CD4-positive, alpha-beta T cell treated with Interleukin-6 for 4 hours (primary cell): ENCODE measurements at places on chromosomes 5 and 9.

- no peak for DNase-seq
These were observed 49.2 kb upstream of the PPP1R2B start for GRCh38 chr5:156800929-156801328.

DNA sequence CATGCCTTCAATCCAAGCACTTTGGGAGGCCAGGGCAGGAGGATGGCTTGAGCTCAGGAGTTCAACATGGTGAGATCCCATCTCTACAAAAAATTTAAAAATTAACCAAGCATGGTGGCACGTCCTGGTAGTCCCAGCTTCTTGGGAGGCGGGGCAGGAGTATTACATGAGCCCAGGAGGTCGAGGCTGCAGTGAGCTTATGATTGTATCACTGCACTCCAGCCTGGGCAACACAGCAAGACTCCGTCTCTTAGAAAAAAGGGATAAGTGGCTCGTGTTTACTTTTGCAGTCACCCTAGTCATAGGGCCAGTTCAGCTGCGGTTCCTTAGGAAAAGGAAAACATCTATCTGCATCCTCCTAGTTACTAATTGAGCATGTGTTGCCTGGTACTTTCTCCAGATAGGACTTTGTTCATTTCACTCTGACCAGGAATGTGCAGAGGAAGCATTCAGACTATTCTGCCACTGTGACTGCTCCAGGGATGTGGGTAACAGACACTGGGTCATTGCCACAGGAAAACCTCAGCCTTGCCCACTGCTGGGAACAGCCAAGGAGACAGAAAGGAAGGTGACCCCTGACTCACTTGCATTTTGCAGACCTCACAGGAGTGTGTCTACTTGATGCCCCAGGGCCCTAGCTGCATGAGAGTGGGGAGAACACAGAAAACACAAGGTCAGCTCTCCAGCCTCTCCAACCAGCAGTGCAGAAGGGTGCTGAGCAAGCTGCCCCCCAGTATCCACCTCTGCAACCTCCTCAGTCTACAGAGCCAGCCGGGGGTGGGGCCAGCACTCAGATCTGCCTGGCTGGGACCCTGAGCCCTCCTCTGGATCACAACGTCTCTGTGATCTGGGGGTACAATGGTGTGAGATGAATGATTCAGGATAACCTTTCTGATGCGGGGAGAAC lies 33.9 kb upstream of the ALDH1B1 start:
- DNase-seq = no peak

DNA sequence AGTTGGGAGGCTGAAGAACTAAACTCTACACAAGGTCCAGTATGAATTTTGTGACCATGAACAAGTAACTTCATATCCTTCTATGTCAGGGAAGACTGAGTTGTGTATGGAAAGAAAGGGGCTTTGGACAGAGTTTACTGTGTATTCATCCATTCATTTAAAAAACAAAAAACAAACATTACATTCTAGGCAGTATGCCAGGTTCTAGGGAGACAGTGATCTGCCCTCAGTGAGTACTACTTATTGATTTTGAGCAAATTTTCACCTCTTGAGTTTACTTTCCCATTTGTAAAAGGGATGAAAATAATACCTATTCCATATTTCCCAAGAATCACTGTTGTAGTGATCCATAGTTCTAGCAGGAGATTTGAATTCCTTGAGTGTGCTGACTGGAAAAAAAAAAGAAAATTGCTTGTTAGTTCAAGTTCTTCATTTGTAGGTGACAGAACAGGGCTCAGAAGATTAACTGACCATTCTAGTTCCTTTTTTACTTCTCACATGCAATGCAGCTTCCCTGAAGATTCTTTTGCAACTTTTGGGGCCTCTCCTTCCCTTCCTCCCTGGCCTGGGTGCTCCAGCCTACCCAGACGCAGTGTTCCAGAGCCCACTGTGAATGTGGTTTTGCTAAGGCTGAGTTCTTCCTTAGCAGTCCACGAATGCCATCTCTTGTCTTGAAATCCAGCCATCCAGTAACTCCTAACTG lies 2.6 kb upstream of the GAPVD1 start:
- no peak for DNase-seq

DNA sequence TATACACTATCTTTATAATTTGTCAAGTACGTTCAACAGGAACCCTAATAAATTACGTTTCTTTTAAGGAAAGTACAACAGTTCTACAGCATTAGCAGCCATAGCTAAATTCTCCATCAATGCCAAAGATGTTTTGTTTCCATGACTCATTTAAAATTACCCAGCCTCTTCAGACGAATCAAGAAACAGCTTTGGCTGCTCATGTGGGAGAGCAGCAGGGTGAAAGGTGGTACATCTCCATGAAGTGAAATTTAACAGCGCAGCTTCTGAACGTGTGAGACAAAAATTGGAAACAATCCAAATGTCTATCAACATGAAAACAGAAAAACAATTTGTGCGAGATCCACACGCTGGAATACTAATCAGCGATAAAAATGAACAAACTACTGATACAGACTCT lies 327.3 kb upstream of the CDH6 start:
- no peak for DNase-seq

DNA sequence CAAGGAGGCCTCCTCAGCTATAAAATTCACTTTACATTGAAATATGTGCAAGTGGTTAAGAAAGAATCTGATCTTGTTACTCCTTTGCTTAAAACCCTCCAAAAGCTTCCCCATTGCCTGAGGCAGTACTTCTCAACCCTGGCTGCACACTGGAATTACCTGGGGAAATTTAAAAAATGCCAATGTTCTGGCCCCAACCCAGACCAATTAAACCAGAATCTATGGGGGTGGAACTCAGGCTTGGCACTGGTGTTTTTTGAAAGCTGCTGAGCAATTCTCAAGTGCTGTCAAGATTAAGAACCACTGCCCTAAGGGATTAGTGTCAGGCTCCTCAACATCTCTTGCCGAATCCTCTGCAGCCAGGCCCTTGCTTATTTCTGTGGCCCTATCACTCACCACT lies 269.6 kb downstream of the ELAVL2 start:
- no peak for DNase-seq

GRCh38 chr5:60843936-60844905 lies at the start of gene ELOVL7:
TSS of gene ELOVL7 (minus strand) at chr5:60844269. CDS start at chr5:60787397, 56,872 bp downstream.
- peak; percentile 16 for DNase-seq

GRCh38 chr5:144773628-144774027 lies 603.0 kb downstream of the KCTD16 start:
- DNase-seq = no peak

DNA sequence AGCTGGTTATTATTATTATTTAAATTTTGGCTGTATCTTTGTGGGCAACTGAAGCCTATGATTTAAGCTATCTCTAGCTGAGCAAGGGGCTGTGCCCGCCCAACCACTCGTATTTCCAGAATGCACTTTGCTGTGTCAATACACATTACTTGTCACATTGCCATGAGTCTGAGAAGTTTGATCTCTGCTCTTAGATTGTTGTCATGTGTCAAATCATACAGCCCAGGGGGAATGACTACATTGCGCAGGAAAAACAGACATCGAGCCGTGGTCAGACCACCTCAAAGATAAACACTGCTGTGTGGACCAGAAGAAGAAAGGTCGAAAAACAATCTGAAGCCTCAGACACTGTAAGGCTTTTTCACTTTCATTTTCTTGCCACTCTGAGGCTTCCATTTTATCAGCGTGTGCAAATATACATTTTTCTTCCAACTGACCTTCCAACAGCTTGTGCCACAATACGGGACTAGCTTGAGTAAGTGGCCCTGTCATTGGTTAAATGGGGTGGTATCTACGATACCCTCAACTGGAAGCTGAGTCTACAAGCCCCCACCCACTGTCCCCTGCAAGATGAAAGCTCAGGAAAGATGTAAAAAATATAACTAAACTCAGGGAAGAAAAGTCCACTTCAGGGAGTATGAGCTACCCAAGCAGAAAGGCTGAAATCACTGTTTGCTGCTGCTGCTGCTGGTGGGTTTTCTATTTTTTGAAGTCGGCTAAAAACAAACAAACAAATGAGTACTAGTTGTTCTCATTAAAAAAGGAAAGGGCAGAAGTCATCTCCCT lies 603.0 kb downstream of the BNC2 start:
- DNase-seq = no peak

GRCh38 chr5:56090793-56091460 lies 96.2 kb upstream of the IL6ST start:
- no peak for DNase-seq

GRCh38 chr9:131012396-131012917 lies 3.5 kb downstream of the LAMC3 start:
- no peak for DNase-seq

DNA sequence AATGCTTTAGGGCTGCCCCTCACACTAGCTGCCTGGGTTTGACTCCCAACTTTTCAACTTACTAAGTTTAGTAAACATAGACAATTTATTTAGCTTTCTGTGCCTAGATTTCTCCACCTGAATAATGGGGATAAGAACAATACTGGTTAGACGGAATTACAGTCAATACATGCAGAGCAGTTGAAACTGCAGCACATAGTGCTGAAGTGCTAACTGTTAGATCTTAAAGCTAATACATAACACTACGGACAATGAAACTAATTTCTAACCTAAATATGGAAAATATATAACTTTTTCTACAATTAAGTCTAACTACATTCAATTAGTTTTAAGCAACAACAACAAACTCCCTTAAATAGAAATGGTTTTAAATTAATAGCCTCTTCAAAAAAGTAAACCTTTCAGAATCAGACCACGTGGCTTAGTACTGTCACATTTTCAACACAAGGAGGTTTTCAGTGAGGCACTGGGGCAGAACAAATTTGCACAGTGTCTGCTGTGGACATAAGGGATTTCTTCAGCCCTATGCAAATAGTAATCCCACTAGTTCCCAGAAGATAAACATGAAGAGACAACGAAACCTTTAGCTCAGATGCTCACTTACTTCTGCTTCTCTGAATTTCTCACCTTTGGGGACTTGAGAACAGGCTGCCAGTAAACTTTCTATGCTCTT lies 293.4 kb downstream of the EDIL3 start:
- no peak for DNase-seq

- no peak for DNase-seq
These were observed 9.4 kb downstream of the TSC1 start for GRCh38 chr9:132935026-132935425.

- DNase-seq = peak; percentile 36
These were observed 20.3 kb downstream of the OSTF1 start for GRCh38 chr9:75108571-75108970.

DNA sequence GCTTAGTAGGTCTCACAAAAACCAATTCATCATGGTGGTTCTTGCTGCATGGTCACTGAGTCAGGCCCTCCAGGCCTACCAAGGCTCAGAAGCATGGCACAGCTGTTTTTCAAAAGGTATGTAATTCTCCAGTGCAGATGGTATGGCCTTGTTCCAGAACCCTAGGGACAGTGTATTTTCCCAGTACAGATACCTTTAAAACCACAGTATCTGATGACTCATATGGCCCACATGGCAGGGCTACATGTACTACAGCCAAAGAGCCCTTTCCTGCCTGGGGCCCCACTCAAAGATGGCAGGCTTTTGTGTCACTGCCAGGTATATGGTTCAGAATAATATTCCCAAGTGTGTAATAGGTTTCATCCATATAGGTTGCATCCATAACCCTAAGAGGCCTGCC lies 16.5 kb downstream of the CSF2 start:
- DNase-seq = no peak

DNA sequence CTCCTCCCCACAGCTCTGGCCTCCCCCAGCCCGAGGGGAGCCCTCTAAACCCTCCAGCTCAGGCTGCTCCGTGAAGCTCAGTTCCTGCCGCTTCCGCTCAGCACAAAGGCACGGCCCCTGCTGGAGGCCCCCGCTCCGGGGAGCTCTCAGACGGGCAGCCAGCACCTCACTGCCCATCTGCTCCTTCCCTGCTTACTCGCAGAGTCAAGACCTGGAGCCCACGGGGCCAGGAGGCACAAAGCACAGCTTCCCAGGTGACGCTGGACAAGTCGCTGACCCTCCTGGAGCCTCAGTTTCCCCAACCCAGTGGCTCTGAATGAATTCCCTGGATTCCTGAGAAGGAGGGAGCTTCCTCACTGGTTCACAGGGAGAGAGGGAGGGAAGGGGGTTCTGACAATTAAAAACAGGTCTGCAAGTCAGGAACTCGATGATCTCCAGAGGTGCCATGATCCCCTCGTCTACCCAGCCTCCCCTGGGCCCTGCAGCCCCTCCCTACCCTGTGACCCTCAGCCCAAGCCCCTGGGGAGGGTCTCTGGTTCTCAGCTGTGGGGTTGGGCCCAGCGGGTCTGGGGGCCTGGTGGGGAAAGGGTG lies 36.2 kb downstream of the VAV2 start:
- DNase-seq = peak; percentile 54

DNA sequence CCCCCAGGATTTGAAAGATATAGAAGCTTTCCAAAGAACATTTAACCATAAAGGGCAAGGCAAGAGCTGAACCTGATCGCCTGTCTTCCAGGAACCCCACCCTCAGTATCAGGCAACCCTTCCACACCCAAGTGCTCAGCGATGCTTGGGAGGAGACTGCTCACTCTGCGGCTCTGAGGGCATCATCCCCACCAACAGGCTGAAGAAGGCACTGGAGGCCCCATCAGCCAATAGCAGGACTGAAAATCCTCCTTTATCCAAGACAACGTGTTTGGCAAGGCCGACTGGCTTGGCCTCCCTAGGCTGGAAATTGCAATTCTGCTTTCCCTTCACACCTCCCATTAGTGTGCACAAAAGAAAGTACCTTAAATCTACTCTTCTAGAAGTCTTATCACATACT lies 1.4 kb upstream of the PPP2CA start:
- no peak for DNase-seq

DNA sequence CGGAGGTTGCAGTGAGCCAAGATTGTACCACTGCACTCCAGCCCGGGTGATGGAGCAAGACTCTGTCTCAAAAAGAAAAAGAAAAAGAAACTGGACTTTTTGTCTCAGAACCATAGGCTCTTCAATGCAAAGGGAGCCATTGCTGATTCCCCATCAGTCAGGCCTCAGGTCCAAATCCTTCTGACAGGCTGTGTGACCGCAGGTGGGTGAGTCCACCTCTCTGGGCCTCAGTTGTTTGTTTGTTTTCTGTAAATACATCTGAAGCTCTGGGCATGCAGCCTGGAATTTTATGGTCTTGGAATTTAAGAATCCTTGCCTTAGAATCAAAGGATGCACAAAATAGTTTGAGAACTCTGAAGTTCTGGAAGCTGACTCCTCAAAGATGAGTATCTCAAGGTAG lies 21.1 kb upstream of the TOR2A start:
- DNase-seq = no peak

DNA sequence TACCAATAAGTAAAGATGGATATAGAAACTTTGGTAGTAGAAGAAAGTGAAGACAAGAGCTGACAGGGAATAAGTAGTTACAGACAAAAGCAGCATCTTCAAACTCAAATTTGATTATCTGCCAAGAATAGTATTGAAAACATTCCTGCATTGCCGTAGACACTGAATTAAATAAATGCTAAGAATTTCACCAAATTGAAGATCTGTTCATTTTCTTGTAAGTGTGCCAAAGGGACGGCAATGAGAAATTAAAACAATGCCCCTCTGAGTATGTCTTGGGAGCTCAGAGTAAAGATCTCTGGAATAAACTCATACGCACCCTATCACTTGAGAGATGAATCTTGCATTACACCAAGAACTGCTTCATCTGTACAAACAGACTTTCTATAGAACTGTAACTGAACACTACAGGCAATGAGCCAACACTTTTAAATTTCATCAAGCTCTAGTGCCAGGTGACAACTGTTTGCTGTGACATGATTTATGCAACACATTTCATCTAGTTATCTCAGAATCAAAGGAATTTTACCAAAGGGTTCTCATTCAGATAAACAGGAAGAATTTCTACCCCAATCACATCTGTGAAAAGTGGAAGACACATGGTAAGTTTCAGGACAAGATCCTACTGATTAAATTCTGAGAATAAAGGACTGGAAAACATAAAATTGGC lies 66.9 kb downstream of the RFX3 start:
- no peak for DNase-seq
